Muscle of leg (tissue), 16 donors: ENCODE measurements at places on chromosomes 7 and 10.

- H3K4me1 ChIP-seq, result no peaks in the 10 kb centered on the region
- no peaks in the 10 kb centered on the region for H3K27me3 ChIP-seq
- no peak overlapping the region for H3K4me3 ChIP-seq
- no peak overlapping the region for H3K27ac ChIP-seq
Measured at GRCh38 chr10:48331436-48331835, 25.0 kb downstream of the MAPK8 start.

GRCh38 chr10:15310776-15311568 is 60.1 kb downstream of the FAM171A1 start:
- H3K36me3 ChIP-seq, result no peaks in the 10 kb centered on the region
- DNase-seq, result no peak
- H3K4me1 ChIP-seq, result peaks cover 20% of the 10 kb centered on the region
- H3K4me3 ChIP-seq, result no peak overlapping the region

DNA sequence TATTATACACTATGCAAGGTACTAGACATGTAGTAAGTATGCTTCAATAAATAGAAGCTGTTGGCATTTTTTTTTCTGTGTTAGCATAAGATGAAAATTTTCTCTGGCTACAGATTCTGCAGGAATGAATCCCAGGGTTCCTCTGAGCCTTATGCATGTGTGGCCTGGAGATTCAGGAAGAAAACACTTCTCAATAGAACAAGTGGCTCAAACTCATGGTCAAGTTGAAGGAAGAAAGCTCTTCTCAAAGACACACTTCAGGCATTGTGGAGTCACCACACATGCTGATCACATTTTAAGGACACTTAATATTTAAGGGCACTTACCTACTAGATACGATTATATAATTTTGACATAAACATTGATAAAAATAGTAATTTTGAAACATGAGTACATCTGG is 19.5 kb downstream of the DNAH11 start:
- no peak overlapping the region for H3K27ac ChIP-seq
- H3K27me3 ChIP-seq, result no peaks in the 10 kb centered on the region
- no peaks in the 10 kb centered on the region for H3K4me1 ChIP-seq
- H3K36me3 ChIP-seq, result no peaks in the 10 kb centered on the region
- no peak for DNase-seq

- H3K27me3 ChIP-seq, result no peaks in the 10 kb centered on the region
- peak overlapping the region; percentile 66 for H3K27ac ChIP-seq
Measured at GRCh38 chr10:6877722-6878392, 297.8 kb upstream of the PRKCQ start.

DNA sequence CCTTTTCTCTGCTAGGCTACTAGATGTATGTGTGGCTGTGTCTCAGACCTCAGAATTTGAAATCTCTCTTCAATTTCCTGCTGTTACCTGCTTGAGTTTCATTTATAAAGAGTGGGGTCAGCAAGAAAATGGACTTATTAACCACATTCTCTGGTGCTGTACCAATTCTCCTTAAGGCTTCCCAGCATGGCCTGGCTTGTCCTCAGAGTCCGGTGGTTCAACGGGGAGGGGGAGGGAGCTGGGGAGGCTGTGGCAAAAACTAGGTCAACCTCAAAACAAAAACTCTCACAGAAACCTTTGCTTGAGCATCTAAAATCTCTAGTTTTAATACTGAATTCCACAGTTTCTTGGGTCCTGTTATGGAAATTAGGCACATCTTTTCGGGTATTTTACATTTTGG is 389.1 kb upstream of the COBL start:
- no peak overlapping the region for H3K27ac ChIP-seq
- H3K27me3 ChIP-seq, result no peaks in the 10 kb centered on the region
- no peak for DNase-seq
- H3K4me3 ChIP-seq, result no peak overlapping the region
- H3K4me1 ChIP-seq, result no peaks in the 10 kb centered on the region
- H3K36me3 ChIP-seq, result no peaks in the 10 kb centered on the region

GRCh38 chr10:29957236-29957635 is 102.2 kb downstream of the JCAD start:
- H3K36me3 ChIP-seq, result no peaks in the 10 kb centered on the region
- no peaks in the 10 kb centered on the region for H3K27me3 ChIP-seq
- no peak overlapping the region for H3K4me3 ChIP-seq
- no peak overlapping the region for H3K27ac ChIP-seq
- DNase-seq, result no peak

- no peak overlapping the region for H3K27ac ChIP-seq
- H3K27me3 ChIP-seq, result no peaks in the 10 kb centered on the region
- no peaks in the 10 kb centered on the region for H3K36me3 ChIP-seq
- DNase-seq, result no peak
- H3K4me1 ChIP-seq, result no peaks in the 10 kb centered on the region
Measured at GRCh38 chr7:107408349-107408748, 61.5 kb upstream of the GPR22 start.

DNA sequence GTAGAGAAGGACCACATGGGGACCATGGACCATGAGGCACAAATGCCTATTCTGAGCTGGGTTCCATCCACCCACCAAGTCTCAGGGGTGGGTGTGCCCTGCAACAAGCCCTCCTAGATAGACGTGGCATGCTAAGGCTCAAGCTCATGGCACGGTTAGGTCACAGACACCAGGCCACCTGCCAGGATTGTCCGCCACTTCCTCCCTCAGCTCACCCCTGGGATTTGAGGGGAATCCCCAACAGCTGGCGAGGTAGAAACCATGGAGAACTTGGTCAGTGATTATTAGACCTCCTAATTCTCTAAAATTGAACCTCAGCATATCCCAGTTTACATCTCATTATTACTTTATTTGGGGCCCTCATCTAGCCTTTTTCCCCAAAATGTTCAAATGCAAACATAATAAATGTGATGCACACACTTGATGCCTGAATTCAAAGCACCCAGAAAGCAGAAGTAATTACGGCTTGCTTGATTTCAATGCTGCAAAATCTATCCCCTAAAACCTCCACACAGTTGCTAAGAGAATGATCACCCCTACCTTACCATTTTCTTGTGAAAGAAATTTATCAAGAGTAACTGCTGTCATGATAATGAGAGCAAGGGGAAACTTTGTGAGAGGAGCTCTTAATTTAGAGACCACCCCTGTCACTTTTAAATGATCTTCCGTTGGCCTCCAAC is 366.6 kb upstream of the PFKP start:
- H3K27me3 ChIP-seq, result no peaks in the 10 kb centered on the region
- H3K27ac ChIP-seq, result no peak overlapping the region
- H3K4me1 ChIP-seq, result no peaks in the 10 kb centered on the region
- H3K4me3 ChIP-seq, result no peak overlapping the region
- DNase-seq, result no peak

- H3K36me3 ChIP-seq, result no peaks in the 10 kb centered on the region
- H3K4me3 ChIP-seq, result no peak overlapping the region
- peaks cover 2% of the 10 kb centered on the region for H3K27me3 ChIP-seq
- H3K27ac ChIP-seq, result no peak overlapping the region
- no peaks in the 10 kb centered on the region for H3K4me1 ChIP-seq
- DNase-seq, result no peak
Measured at GRCh38 chr7:99248391-99249095, 24.1 kb upstream of the MYH16 start.

GRCh38 chr7:152574892-152575548 is 100.9 kb downstream of the XRCC2 start:
- H3K36me3 ChIP-seq, result no peaks in the 10 kb centered on the region
- H3K4me1 ChIP-seq, result no peaks in the 10 kb centered on the region
- no peaks in the 10 kb centered on the region for H3K27me3 ChIP-seq
- DNase-seq, result peak; percentile 21

GRCh38 chr10:13526948-13527863 is 1.6 kb downstream of the BEND7 start:
- H3K27me3 ChIP-seq, result peaks cover 14% of the 10 kb centered on the region
- H3K4me3 ChIP-seq, result peak overlapping the region; percentile 45
- no peak for DNase-seq
- H3K36me3 ChIP-seq, result peaks cover 3% of the 10 kb centered on the region
- H3K27ac ChIP-seq, result no peak overlapping the region

DNA sequence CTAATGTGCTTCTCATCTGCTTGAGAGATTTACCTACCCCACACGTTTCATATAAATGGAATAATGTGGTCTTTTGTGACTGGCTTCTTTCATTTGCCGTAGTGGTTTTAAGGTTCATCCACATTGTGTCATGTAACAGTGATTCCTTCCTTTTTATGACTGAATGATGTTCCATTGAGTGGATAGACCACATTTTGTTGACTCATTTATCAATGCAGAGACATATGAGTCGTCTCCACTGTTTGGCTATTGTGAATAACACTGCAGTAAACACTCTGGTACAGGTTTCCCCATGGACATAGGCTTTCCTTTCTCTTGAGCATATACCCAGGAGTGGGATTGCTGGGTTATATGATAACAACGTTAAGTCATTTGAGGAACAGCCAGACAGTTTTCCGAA is 2.0 kb upstream of the AOC1 start:
- H3K4me1 ChIP-seq, result peaks cover 22% of the 10 kb centered on the region
- H3K4me3 ChIP-seq, result no peak overlapping the region
- no peaks in the 10 kb centered on the region for H3K36me3 ChIP-seq
- DNase-seq, result no peak
- no peak overlapping the region for H3K27ac ChIP-seq
- peaks cover 3% of the 10 kb centered on the region for H3K27me3 ChIP-seq

DNA sequence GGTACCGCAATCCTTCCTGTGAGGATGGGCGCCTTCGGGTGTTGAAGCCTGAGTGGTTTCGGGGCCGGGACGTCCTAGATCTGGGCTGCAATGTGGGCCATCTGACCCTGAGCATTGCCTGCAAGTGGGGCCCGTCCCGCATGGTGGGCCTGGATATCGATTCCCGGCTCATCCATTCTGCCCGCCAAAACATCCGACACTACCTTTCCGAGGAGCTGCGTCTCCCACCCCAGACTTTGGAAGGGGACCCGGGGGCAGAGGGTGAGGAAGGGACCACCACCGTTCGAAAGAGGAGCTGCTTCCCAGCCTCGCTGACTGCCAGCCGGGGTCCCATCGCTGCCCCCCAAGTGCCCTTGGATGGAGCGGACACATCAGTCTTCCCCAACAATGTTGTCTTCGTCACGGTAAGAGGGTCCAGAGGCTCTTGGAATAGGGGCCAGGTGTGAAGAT is 1.7 kb downstream of the MEPCE start:
- H3K27me3 ChIP-seq, result no peaks in the 10 kb centered on the region
- peaks cover 46% of the 10 kb centered on the region for H3K36me3 ChIP-seq
- peak; percentile 33 for DNase-seq
- no peak overlapping the region for H3K27ac ChIP-seq
- no peak overlapping the region for H3K4me3 ChIP-seq
- H3K4me1 ChIP-seq, result peaks cover 49% of the 10 kb centered on the region

DNA sequence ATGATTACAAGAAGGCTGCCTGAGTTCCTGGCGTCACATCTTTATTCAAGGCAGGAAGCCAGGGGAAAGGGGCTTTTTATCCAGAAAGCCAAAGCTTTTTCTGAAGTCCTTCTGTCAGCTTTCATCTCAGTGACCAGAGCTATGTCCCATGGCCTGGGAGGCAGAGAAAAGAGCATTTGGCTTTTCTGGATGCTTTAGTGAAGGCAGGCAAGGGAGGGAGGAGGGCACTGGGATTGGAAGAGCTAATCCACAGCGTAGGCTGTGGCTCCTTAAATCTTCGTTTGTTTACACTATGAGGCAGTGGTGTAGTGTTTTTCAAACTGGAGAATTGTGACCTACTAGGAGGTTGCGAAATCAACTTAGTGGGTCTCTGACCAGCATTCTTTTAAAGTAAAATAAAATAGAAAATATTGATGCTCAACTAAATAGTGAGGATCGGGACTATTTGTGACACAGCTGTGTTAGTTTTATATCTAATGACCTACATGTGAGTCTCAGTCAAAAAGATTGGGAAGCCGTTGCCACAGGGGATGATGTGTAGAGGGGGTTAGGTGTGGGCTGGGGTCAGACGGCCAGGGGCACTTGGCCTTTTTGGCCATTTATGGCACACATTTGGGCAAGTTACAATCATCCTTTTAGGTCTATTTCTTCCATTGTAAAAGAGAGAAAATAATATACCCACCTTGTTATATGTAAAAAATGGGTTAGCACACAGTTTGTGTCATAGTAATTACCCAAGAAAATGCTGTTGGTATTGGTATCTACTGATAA is 14.1 kb downstream of the CRYGN start:
- H3K27me3 ChIP-seq, result peaks cover 4% of the 10 kb centered on the region
- H3K4me1 ChIP-seq, result peaks cover 33% of the 10 kb centered on the region
- no peaks in the 10 kb centered on the region for H3K36me3 ChIP-seq
- H3K27ac ChIP-seq, result no peak overlapping the region
- no peak for DNase-seq

DNA sequence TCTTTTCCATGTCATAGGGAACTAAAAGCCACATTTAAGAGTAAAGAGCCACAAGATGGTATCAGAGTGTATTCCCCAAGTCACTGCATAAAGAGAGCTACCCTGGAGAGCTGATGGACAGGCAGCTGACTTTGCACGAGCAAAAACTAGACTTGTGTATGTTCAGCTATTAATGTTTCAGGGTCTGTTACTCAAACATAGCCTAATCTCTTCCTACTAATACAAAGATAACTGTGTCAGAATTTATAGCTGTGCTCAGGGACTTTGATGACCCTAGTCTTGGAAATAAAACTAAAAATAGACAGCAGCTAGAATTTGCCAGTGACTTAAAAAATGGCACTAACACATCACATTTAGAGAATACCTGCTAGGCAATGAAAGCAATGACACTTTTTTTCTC is 45.5 kb upstream of the LRRTM3 start:
- H3K4me3 ChIP-seq, result no peak overlapping the region
- no peak for DNase-seq
- H3K27ac ChIP-seq, result no peak overlapping the region
- no peaks in the 10 kb centered on the region for H3K4me1 ChIP-seq
- no peaks in the 10 kb centered on the region for H3K36me3 ChIP-seq

GRCh38 chr10:126186766-126187165 is 201.5 kb downstream of the ADAM12 start:
- peaks cover 9% of the 10 kb centered on the region for H3K4me1 ChIP-seq
- no peaks in the 10 kb centered on the region for H3K36me3 ChIP-seq
- H3K27ac ChIP-seq, result no peak overlapping the region
- H3K27me3 ChIP-seq, result no peaks in the 10 kb centered on the region
- H3K4me3 ChIP-seq, result no peak overlapping the region
- no peak for DNase-seq

- H3K4me3 ChIP-seq, result no peak overlapping the region
- H3K27ac ChIP-seq, result no peak overlapping the region
- H3K27me3 ChIP-seq, result no peaks in the 10 kb centered on the region
- no peaks in the 10 kb centered on the region for H3K36me3 ChIP-seq
Measured at GRCh38 chr7:46511442-46512215, 590.6 kb upstream of the IGFBP3 start.
